ENCODE measurements at places on chromosomes 11 and 22. TPM values are rescaled to one million over a fixed set of nuclear protein-coding genes. Genes with fewer than 3 reads are reported as not detected.

Gene PRR5L
- total RNA-seq, result 29.6 TPM

Gene GLYATL2
- 1.9 TPM for total RNA-seq

Gene MS4A6A
- 36.4 TPM for total RNA-seq

Gene LRRC56
- 1.8 TPM for total RNA-seq

Gene USP2
- 3.0 TPM for total RNA-seq

Gene OR51B2
- 0.22 TPM for total RNA-seq

Gene GNG3
- 54.8 TPM for total RNA-seq

Gene IGLL1
- 0.28 TPM for total RNA-seq

Gene GDPD4
- total RNA-seq, result not detected

Gene IL17RA
- 6.0 TPM for total RNA-seq

Gene GLB1L3
- 0.28 TPM for total RNA-seq

Gene RCOR2
- 3.0 TPM for total RNA-seq

Gene AQP11
- total RNA-seq, result 3.7 TPM

Gene PRG3
- 1.1 TPM for total RNA-seq

Gene OR4C16
- total RNA-seq, result not detected

Gene JHY
- total RNA-seq, result 14.8 TPM

Gene OR5L1
- total RNA-seq, result not detected

Gene MIOX
- not detected for total RNA-seq

Gene KCNQ1OT1
- total RNA-seq, result 6.8 TPM

Gene XKR3
- 0.10 TPM for total RNA-seq

Gene IGSF9B
- 22.5 TPM for total RNA-seq

Gene NEFH
- total RNA-seq, result 20.3 TPM

Gene SHANK2
- total RNA-seq, result 10.9 TPM

Gene NPTXR
- total RNA-seq, result 12.0 TPM

Gene MAP6
- total RNA-seq, result 64.5 TPM

Gene MS4A7
- 11.0 TPM for total RNA-seq

Gene OR10D3
- not detected for total RNA-seq

Gene SHANK3
- 7.5 TPM for total RNA-seq

Gene NAV2
- 23.6 TPM for total RNA-seq

Gene UEVLD
- total RNA-seq, result 32.2 TPM

Gene CHRNA10
- 0.40 TPM for total RNA-seq

Gene SLC22A6
- total RNA-seq, result 340 TPM

Gene ACTN3
- 0.33 TPM for total RNA-seq

Gene OR51B4
- not detected for total RNA-seq

Gene PRR33
- total RNA-seq, result not detected

Gene NXPE4
- total RNA-seq, result not detected

Gene TBX10
- total RNA-seq, result not detected

Gene ACRV1
- total RNA-seq, result 0.17 TPM

Gene C22orf31
- not detected for total RNA-seq

Data from spinal cord (tissue), 10 donors.